ACHN (cell line): ENCODE measurements at places on chromosomes 6 and 20.

DNA sequence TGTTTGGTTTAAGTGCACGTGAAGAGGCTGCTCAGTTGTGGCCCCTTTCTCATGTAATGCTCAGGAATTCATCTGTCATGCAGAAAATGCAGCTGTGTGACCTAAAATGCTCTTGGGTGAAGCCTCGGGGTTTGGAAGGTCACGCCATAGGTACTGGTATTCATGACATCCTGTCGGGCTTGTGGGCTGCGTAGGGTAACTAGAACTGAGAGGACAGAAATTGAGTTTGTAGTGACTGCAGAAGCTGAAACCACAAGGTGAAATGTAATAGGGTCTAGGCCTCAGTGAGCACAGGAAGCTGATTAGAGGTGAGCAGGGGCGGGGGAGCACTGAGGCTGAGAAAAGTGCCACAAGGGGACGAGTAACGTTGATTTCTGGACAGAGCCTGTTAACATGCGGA lies 128.8 kb downstream of the SOBP start:
- DNase-seq: no peak

- no peak for DNase-seq
Measured at GRCh38 chr6:129777371-129777770, 67.4 kb upstream of the ARHGAP18 start.

GRCh38 chr6:125157280-125157679 lies 3.7 kb downstream of the TPD52L1 start:
- no peak for DNase-seq

DNA sequence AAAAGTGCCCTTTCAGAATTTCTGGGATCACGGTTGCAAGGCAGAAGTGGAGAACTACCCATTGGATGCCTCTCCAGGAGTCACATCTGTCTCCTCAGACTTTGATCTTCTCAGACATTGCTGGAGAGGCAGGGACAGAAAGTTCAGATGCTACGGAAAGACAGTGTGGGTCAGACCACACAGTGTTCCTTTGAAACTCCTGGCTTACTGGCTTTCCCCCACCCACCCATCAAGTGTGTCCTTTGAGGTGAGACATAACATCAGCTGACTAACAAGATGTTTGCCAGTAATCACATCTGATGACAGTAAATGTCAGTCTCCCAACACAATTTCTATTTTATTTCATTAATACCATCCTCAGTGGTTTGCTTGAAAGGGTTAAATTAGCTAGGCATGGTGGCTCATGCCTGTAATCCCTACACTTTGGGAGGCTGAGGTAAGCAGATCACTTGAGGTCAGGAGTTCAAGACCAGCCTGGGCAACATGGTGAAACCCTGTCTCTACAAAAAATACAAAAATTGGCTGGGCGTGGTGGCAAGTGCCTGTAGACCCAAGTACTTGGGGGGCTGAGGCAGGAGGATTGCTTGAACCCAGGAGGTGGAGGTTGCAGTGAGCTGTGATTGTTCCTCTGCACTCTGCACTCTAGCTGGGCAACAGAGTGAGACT lies 67.2 kb upstream of the SNX9 start:
- no peak for DNase-seq

DNA sequence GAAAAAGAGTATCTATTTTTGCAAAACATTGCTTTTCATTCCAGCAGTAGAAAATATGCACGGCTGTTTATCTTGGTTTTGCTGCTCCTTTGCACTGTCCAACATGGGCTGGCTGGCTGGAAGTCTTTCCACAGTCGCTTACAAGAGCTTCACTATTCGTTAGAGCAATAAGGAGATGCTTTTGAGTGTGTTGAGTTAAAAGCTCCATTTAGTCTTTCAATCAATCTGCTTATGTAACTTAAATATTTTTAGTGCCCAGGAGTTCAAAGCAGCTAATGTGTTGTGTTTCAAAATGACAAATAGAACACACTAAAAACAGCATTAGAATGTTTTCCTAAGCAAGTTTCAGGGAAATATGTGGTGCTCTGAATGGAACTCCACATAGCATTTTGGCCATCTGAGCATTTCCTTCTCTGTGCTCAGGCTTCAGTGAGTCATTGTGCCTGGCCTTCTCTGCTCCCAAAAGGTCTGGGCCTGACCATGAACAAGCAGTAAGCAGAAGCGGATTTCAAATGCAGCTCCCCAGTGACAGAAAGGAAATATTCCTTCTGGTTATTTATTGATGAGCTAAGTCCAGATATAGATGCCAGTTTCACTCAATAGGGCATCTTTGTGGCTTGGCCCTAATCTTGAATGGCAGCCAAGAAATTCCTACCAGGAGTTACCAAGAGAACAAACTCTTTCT lies 580.3 kb downstream of the TENT5A start:
- DNase-seq: peak; percentile 84

DNA sequence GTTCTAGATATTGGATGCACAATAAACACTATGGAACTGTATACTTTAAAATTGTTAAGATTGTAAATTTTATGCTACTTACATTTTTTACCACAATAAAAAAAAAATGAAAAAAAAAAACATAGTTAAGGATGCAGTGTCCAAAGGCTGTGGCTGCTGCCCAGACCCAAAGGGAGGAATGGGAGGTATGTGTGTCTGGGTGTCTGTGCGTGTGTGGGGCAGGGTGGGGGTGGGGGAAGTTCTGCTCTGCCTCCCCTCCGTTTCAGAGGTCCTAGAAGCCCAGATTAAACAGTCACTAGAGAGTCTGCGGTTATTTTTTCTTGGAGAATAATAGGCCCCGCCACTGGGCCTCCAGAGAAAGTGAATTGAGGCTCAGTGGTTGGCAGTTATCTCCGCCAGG lies 136.4 kb upstream of the ARMC2 start:
- no peak for DNase-seq

- DNase-seq: no peak
Measured at GRCh38 chr6:33193619-33194018, 1.4 kb upstream of the COL11A2 start.

- DNase-seq: no peak
Measured at GRCh38 chr6:167402195-167402686, 77.4 kb downstream of the TTLL2 start.

- DNase-seq: no peak
Measured at GRCh38 chr6:115570331-115570730, 490.4 kb downstream of the FRK start.

GRCh38 chr20:33027769-33028751 lies 3.4 kb upstream of the BPIFB6 start:
- DNase-seq: no peak

- peak; percentile 35 for DNase-seq
Measured at GRCh38 chr6:17015551-17016381, 86.1 kb upstream of the STMND1 start.

DNA sequence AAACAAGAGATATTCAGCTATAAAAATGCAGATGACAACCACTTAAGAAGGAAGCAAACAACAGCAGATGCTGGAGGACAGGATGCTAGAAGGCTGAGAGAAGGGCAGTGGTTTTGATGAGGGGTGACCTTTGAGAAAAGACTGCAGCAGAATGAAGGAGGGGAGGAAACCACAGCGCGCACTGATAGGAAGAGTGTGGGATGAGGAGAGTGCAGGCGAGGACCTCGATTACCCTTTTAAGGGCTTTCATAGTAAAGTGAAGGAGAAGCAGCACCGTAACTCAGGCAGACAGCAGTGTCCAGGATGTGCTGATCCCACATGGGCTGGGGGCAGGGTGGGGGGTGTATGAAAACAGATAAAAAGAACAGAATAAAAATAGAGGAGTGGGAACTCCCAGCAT lies 19.2 kb downstream of the ZBTB2 start:
- no peak for DNase-seq

DNA sequence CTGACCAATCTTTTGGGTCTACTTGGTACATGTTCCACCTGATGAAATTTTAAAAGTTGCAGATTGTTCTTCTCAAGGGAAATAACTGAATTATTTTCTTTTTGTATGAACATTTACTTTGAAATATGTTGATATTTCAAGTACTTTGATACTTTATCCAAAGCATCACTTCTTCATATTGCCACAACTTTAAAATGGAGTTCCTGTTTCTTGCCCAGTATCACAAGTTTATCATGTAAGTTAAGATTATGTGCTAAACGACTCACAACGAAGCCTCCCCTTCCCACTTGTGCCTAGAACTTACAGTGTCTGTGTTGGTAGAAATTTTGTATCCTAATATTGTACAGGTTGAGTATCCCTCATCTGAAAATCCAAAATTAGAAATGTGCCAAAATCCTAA lies 108.4 kb downstream of the ARID1B start:
- DNase-seq: no peak

DNA sequence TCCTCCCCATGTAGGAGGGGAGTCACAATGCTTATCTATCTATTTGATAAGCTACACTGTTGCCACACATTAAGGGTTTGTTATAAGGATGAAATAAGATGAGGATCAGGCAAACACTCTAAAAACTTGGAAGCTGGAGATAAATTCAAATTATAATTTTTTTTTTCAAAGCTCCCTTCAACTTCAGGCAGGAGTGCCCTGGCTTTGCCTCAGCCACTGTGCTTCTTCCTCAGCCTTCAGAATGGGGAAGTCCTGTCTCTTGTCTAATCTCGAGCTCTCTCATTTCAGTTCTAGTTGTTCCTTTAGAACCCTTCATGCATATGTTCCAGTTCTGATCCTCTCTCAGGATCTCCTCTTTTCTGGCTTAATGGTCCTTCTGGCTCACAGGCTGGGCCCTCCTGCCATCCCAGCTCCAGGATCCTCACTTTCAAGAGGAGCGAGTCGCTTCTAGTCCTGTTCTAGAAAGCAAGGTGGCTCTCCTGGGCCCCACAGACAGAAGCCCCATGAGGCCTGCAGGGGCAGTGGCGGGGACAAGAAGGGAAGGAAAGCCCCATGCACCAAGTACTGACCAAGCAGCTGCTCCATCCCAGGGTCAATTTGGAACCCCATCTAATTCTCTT lies 164.3 kb downstream of the VEGFA start:
- no peak for DNase-seq

DNA sequence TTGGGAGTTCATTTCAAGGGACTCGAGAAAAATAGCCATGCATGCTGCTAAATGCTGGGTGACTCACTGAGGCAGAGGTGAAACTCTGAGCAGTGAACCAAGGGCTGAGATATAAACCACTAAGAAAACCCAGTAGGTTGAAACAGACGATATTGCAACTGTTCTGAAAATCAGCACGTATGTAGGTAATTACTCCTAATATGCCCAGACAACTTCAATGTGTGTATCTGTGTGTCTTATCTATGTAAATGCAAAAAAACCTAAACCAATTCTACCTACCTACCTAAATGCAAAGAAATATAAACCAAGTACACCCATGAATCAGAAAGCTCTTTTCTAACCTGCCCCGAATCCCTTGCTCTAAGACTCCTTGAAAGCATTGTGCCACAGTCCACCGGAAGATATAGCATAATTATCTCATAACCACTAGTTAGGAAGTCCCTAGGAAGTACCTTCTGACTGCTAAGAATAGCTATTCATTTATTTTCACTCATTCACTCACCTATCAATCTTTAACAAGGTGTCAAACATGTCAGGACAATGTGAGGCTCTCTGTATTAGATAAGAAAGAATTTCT lies 458.7 kb upstream of the RUNX2 start:
- no peak for DNase-seq

GRCh38 chr6:39166189-39166911 lies 51.4 kb upstream of the SAYSD1 start:
- peak; percentile 55 for DNase-seq

DNA sequence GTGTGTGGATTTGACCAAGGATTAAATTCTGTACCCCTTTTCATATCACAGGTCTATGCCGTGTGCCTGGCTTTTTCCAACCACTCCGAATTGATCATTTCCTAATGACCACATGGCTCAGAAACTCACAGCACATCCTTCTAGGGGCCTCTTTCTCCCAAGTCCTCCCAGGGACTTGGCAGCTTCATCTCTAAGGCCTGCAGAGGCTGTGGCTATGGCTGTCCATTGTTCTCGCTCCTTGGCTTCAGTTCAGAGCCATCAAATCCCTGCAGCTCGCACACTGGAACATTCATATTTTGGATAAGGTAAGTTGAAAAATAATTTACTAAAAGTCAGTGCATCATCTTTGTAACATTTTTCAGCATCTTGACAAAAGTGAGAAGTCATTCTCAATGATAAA lies 497.2 kb upstream of the CDH4 start:
- DNase-seq: no peak

DNA sequence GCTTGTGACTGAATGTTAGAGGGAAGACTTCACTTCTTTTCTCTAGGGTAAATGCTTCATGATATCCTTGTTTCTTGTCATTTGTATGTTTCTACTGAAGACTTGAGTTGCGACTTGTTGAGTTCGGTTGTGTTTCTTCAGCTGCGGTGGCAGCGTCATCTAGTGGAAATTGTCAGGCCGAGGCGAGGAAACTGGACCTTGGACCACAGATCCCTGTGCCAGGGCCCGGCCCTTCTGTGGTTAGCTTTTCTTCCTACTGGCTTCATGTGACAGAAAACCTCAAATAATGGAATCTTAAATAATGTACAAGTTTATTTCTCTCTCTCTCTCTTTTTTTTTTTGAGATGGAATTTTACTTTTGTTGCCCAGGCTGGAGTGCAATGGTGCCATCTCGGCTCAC lies 12.4 kb downstream of the MTHFD1L start:
- DNase-seq: no peak

DNA sequence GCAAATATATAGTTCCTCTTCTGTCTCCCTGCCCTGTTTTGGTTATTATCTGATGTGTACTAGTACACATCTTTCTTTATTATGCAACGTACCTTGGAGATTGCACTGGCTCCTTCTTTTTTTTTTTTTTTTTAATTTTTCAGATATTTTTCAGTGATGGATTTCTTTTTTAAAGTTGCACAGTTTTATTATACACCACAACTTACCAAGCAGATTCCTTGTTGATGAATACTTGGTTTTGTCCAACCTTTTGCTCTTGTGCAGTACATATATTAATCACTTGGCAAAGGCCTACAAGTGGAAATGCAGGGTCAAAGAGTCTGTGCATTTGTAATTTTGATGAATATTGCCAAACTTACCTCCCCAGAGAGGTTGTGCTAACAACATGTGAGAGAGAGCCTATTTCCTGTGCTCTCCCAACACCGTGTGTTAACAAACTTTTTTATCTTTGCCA lies 50.1 kb upstream of the RNF24 start:
- no peak for DNase-seq

- peak; percentile 25 for DNase-seq
Measured at GRCh38 chr20:62088258-62089127, 22.8 kb upstream of the TAF4 start.

GRCh38 chr20:21342656-21343345 lies 39.7 kb downstream of the XRN2 start:
- DNase-seq: no peak

DNA sequence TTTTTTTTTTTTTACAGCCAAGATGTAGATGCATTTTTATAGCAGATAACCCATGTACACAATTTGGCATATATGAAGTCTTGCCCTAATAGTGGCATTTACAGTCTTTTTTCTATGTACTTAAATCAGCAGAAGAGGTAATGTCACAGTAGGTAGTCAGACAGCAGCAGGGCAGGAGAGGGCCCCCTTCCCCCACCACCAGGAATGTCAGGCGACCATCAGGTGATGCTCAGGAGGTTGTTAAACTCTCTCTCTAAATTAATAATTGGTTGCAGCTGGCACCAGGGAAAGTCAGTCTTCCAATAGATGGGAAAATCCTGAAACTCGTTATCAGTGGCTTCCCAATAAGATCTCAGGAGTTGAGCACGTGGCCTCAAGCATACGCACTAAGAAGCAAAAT lies 188.0 kb upstream of the ADGRB3 start:
- no peak for DNase-seq

- no peak for DNase-seq
Measured at GRCh38 chr6:152821525-152821924, 70.9 kb downstream of the VIP start.
